ENCODE measurements at places on chromosomes 4 and X.

DNA sequence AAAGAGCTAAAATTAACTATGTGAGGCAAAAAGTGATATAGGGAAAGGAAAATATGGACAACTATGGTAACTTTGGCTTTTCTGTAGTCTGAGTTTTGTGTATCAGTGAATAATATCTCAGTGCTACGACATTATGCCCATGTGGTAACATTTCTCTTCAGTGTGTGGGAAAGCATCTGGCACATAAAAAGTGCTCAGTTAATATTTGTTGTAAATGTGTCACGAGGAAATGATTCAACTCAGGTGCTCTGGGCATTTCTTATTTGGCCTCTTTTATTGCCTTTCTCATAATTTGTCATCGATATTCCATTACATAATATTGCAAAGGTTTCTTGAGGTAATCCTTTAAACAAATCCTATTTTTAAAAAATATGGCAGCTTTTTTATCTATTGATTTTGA is 17.6 kb downstream of the OFD1 start:
- no peak for DNase-seq

- DNase-seq = no peak
Observed at GRCh38 chr4:46441136-46441859, 51.4 kb upstream of the GABRA2 start.

- DNase-seq = no peak
Observed at GRCh38 chr4:67983333-67983732, 20.0 kb upstream of the TMPRSS11A start.

DNA sequence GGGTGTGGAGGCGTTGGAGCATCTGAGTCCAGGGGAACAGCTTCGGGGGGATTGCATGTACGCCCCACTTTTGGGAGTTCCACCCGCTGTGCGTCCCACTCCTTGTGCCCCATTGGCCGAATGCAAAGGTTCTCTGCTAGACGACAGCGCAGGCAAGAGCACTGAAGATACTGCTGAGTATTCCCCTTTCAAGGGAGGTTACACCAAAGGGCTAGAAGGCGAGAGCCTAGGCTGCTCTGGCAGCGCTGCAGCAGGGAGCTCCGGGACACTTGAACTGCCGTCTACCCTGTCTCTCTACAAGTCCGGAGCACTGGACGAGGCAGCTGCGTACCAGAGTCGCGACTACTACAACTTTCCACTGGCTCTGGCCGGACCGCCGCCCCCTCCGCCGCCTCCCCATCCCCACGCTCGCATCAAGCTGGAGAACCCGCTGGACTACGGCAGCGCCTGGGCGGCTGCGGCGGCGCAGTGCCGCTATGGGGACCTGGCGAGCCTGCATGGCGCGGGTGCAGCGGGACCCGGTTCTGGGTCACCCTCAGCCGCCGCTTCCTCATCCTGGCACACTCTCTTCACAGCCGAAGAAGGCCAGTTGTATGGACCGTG is 2.2 kb downstream of the AR start:
- DNase-seq = no peak

DNA sequence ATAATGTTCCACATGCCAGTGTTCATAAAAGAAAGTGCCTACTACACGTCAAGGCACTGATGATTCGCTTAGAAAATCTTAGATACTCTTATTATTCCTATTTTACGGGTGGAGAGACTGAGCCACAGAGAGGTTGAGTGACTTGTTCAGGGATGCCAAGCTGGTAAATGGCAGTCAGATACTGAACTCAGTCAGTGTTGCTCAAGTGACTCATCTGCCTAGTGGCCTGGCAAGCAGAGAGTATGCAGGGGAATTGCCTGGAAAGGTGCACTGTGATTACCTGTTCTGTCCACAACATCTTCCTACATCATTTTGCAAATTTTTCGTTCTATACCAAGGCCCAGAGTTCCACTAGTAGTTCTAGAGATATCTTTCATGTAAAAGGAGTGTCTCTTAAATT is 68.4 kb downstream of the RAPGEF2 start:
- DNase-seq = no peak

- DNase-seq = no peak
Observed at GRCh38 chr4:47471064-47471463, 7.6 kb upstream of the COMMD8 start.

DNA sequence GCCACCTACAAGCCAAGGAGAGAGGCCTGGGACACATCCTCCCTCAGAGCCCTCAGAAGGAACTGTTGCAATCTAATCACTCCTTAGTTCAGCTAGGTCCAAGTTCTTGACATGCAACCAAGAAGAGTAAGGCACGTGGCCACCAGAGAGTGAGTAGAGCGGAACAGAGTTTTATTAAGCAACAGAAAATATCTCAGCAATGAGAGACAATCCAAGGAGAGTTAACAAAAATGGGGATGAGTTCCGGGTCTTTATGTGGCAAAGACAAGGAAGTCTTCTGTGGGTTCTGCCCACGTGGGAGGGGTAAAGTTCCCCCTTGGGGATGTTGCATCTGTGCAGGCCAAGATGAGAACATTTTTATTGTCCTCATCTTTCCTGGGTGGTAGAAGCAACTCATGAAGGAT is 38.5 kb upstream of the PROM1 start:
- DNase-seq = no peak

DNA sequence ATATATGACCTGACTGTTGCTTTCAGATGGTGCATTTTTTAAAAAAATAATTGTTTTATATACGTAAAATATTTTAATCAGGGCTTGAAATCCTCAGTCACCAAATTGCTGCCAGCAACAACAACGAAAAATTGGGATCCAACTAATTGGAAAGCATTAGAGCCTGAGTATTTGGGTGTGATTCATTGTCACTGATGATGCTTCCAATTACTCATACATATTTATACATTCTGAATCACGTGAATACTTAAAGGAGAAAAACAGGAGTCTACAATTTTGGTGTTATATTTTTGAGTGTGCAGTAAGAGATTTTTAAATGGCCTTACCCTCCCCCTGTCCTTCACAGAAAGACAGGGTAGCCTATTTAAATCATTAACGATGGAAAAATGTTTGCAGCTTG is 765.6 kb upstream of the TENM3 start:
- no peak for DNase-seq

DNA sequence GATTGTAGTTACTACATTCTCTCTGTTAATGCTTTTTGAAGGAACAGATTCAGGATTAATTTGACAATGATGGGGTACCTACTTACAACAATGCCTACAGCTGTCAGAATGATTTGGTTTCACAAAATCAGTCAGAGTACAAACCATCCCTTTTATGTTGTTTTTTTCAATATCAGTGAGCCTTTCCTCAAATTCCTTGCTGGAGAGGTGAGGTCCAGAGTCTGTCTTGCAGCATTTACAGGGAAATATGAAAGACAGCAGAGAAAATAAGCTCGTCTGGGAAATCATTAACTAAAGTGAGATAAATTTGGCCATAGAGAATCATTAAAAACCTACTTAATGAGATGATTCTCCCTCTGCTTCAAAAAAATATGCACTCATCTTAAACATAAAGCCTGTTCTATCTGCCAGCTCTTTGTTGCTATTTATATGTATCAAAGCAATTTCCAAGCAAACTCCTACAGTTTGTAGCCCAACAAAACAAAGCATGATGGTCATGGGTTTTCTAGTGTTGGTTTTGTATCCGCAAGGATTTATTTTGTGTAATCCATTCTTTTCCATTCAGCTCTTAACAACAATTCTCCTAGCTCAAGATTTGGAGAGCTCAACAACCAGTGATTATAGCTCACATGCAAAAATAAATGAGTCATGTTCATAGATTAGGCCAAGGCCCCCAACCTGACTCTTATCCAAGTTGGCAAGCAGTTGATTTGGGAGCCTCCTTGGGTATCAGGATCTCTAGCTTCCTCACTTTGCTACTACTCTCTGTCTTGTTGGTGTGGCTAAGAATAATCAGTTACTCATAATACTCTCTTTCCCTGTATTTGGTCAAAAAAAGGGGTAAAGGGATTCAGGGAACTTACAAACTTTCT is 222.6 kb downstream of the ENOX2 start:
- DNase-seq = no peak

DNA sequence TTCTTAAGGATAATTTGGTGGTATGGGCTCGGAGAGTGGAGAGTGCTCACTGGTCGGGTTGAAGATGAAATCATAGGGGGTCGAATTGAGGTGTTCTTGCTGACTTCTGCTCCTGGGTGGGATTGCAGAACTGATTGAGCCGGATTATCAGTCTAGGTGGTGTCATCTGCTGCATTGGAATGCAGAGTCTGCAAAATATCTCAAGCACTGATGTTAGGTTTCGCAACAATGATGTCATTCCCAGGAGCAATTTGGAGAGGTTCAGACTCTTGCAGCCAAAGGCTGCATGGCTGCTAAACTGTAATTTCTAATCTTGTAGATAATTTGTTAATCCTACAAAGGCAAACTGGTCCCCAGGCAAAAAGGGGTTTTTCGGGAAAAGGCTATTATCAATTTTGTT is 67.7 kb downstream of the RHOH start:
- DNase-seq = no peak

DNA sequence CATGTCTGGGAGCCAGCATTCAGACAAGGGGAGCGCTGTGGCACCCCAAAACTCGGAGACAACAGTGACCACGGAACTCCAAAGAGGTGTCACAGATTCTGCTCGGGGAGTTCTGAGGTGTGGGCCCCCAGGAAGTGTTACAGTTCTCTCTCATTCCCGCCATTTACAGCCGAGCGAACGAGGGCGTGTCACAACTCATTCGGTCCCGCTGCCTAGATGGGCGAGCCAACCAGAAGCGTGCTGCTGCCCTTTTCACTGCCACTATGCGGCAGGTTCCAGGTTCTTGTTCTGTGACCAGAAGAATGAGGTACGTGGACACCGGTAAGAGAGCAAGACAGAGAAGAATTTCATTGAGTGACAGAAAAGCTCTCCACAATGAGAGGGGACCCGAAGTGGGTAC is 1370.6 kb upstream of the AGA start:
- no peak for DNase-seq

DNA sequence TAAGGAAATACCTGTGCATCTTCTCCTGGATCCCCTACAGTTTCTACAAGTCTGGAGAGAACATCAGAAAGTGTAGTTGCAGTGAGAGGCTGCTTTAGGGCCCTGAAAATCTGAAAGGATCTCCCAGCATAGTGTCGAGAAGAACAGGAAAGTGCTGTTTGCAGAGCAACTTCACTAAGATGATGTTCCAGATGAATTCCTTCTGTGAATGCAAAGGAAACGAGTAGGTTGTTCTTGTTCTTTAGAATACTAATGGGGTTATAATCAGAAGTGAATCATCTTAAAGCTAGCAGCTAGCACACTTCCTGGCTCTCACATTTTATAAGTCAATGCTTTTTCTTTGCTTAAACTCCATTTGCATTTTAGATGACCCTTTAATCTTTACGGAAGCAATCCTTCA is 53.7 kb downstream of the ZAR1 start:
- no peak for DNase-seq

- no peak for DNase-seq
Observed at GRCh38 chr4:183960046-183960420, 54.9 kb downstream of the STOX2 start.

- DNase-seq = no peak
Observed at GRCh38 chr4:28267166-28267565, 1406.5 kb downstream of the STIM2 start.
